ENCODE measurements at places on chromosomes 6 and 20.

DNA sequence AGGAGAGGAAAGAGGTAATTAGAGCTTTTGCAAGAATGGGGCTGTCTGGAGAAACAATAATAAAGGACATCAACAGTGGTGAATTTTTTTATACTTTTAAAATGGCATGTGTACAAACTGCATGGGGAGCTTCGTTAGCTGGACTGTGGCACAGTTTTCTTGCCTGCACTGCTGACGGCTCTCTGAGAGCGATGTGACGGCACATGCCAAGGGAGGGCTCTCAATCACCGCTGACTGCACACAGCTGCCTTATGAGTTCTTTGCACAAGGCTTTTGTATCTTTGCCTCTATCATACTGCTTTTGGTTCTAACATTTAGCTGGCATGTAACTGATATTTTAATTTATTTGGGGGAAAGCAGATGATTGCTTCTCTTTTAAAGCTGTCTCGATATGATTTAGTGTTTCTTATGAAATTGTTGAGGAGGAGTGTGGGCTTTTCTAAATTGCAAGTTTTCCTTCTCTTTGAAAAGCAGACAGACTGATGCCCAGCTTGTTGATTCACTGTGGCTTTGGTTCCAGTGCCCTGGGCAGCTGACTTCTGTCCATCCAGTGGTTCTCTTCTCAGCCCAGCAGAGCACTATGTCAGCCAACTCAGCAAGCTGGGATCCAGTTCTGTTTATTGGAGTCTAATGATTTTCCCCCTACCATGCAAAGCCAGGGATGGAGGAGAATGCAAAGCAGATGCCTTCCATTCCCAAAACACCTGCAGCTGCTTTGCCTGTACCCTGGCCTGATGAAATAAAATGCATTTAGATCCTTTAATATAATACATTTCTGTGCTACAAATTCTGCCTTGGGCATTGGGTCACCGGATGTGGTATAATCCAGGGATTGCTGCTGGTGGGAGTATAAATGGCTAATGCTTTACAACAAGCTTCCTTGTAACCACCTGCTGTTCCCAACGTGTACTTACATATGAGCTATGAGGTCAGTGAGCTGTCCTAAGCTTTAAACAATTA is 323.9 kb downstream of the ZFAND3 start:
- DNase-seq, result no peak

DNA sequence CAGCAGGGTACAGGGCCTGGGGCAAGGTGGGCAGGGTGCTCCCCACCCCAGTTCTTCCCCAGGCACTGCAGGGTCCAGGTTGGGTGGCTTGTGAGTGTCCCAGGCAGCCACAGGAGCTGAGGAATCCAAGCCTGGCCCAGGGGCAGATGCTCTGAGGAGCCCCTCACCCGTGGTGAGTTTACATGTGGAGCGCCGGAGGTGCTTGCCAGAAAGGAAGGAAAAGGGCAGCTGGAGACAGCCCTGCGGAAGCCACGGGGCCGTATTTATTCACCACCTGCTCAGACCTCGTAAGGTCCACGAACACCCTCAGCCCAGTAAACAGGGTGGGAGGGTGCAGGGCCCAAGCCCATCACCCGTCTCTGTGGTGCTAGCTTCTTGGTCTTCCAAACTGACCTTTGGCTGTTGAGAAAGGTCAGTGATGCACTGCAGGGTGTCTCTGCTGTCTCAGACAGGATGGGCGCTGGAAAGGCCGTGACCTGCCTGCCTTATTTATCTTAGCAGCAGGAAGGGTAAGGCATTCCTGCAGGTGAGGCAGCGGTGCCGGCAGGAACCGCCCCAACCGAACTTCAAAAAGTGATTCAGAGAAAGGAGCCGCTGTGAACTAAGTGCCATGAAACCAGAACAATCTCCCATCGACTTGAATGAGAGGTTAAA is 4.0 kb upstream of the FRMD1 start:
- DNase-seq, result no peak

- no peak for DNase-seq
Measured at GRCh38 chr6:156846845-156847599, 69.8 kb downstream of the ARID1B start.

DNA sequence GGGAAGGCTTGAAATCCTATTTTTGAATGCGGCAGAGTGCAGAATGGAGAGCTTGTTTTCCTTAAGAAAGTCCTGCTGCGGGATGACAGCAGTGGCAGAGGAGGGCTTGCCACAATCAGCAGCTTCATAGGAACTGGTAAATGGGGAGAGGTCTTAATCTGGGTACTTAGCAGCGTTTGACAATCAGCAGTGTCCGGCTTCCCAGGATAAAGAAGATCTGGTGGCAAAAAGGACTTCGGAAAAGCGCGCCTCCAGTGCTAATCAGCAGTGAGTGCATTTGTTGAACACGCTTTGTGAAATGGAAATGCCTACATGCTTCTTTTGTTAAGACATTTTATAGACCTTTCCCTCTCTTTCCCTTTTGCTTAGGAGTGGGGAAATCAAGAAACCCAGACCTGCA is 735.7 kb downstream of the QKI start:
- DNase-seq, result no peak

DNA sequence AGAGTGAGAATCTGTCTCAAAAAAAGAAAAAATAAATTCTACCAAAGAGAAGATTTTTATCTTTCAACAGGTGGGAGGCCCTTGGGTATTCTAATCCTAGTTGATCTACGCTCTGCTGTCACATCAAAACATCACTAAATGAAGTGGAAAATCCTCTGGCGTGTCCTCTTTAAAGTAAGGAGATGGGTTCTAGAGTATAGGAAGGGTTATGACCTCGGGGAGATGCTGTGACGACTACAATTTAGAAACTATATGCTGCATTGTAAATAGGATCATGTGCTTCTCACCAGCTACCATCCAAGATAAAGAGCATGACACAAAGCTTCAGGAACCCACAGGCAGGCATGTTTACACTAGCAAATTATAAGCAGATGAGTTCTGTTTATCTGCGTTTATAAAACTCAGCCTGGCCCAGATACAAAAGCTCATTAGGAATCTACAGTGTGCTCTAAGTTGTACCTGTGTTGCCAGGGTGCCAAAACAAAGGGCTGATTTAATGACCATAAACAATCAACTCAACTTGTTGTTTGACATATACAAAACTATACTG is 197.1 kb upstream of the PLN start:
- DNase-seq, result no peak

DNA sequence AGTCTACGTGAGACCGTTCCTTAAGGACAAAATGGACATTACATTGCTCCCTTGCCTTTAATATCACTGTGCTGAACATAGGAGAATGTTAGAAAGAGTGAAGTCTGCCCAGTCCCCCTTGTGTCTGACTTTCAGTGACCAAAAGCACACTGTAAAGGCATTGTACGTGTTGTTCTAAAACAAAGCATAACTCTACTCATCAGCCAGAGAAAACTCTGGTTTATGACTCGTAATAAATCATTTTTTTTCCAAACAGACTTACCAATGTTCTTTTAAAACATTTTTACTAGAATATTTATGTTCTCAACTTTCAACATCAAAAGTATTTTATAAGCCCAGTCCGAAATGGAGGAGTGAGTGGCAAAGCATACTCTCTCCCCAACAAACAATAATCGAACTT is 262.5 kb downstream of the GJA1 start:
- no peak for DNase-seq

Measured in A673 (cell line).